M059J (cell line): ENCODE measurements at places on chromosomes 7 and 10.

- DNase-seq: no peak
Observed at GRCh38 chr7:99699946-99700345, 20.1 kb upstream of the CYP3A5 start.

GRCh38 chr10:21445163-21445562 is 80.3 kb downstream of the SKIDA1 start:
- no peak for DNase-seq

GRCh38 chr10:72062382-72062781 is 26.0 kb downstream of the SPOCK2 start:
- no peak for DNase-seq

DNA sequence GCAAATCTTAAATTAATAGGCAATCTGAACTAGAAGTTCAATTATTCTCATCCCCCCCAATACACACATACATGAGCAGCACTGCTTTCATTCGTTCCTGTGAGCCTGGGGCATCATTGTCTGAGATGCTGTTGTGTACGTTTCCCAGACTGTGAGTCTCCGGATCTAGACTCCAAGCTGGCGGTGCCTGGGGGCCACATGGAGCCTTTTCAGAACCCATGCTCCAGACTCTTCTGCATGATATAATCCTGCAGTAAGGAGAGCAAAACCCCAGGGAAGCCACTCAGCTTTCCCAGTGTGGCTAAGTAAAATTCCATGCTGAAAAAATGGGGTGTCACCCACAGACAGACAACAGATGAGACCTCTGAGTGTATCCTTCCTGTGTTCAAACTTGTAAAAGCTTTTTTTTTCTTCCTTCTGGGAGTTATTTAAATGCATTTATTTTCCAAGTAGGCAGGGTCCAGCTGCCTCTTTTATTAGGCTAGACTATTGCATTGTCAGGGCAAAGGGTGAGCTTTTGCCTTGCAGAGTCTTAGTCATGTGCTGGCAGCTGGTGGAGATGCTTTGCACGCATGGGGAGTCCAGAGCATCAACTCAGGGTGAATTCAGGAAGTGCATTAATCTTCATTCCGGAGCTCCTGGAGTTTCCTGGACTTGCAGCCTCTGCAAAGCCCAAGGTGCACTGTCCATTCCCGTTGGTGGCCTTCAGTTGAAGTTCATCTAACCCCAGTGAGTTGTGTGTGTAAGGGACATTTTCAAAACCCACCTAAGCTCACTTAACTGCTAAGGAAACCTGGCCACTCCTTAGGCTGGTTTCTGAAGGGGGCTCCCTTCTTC is 185.7 kb upstream of the ADO start:
- DNase-seq: peak; percentile 93

- DNase-seq: no peak
Observed at GRCh38 chr7:44112231-44112996, 8.3 kb downstream of the AEBP1 start.

- peak; percentile 96 for DNase-seq
Observed at GRCh38 chr7:138935465-138936011, 45.7 kb downstream of the KIAA1549 start.

DNA sequence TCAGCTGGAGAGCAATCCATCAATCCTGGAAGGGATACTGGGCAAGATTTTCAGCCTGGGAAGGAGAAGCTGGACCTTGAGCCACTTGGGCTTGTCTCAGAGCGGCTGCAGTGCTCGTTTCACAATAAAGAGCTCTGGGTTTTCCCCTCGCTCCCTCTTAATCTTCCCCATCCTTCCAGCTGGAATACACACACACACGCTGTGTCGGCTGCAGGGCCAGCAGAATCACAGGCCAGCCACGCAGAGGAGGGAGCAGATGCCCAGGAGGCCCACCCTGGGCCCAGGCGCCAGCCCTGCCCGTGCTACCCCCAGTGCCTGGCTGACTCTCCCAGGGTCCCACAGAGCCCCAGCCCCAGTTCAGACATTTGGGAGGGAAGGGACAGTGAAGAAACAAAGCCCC is 255.1 kb downstream of the TNS3 start:
- DNase-seq: no peak

GRCh38 chr10:62614389-62615157 is 189.9 kb upstream of the ADO start:
- DNase-seq: peak; percentile 84

GRCh38 chr10:97618733-97619132 is 14.6 kb downstream of the MORN4 start:
- no peak for DNase-seq

DNA sequence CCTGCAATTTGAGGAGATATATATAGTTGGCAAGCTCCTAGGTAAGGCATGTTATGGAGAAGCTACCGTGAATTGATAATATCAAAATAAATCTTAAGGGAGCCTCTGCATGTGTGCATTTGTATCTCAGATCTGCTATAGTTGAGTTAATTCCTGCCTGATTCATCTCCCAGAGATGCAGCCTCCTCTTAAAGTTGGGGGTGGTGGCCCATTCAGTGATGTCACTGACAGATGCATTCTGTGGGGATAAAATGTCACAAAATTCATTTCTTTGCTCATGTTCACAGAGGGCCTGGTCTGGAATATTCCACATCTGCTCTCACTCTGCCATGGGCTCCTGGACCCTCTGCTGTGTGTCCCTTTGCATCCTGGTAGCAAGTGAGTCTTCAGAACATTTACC is 185.8 kb upstream of the PRSS1 start:
- peak; percentile 50 for DNase-seq

GRCh38 chr10:4383651-4384098 is 442.3 kb upstream of the AKR1E2 start:
- DNase-seq: no peak

DNA sequence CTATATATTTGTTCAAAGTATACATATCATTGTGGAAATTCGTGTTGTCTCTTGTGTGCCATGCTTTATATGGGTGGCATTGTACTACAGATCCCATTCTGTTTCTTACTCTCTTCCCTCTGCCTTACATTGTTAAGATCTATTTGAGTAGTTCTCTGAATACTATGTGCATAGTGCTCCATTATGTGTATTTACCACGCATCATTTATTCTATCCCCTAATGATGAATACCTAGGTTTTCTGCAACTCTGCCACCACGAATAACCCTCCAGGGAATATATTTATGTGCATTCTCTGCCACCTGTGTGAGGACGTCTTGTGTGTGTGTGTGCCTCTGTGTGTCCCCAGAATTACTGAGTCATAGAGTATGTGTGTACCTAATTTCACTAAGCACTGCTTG is 431.2 kb upstream of the C7orf33 start:
- DNase-seq: no peak

DNA sequence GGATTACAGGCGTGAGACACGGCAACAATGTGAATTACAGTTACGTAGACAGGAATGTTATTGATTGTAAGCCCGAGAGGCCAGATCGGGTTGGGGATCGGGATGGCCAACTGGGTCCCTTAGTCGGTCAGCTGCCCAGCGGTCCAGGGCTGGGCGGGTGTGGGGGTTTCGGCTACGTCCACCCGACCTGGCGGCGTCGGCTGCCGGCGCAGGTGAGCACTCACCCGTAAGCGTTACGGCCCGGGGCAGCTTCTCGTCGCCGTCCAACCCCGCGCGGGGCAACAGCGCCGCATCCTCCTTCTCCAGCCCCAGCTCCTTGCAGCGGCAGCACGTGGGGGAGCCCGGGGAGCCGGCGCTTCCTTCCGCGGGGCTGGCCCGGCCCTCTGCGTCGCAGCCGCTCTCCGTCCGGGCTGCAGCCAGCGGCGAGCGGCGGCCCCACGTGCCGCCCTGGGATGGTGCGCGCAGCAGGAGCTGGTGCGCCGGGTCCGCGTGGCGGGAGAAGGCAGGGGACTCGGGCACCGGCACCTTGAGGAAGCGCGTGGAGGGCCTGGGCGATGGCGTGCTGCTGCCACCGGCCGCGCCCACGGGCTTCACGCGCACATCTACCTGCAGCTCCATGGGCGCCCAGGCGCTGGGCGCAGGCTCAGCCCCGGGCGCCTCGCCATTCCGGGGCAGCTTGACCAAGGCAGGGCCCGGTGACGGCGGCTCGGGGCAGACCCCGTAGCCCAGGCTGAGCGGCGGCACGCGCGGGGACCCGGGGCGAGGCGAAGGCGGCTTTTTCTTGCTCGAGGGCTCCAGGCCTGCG is 609 bp downstream of the KLRG2 start:
- DNase-seq: no peak

DNA sequence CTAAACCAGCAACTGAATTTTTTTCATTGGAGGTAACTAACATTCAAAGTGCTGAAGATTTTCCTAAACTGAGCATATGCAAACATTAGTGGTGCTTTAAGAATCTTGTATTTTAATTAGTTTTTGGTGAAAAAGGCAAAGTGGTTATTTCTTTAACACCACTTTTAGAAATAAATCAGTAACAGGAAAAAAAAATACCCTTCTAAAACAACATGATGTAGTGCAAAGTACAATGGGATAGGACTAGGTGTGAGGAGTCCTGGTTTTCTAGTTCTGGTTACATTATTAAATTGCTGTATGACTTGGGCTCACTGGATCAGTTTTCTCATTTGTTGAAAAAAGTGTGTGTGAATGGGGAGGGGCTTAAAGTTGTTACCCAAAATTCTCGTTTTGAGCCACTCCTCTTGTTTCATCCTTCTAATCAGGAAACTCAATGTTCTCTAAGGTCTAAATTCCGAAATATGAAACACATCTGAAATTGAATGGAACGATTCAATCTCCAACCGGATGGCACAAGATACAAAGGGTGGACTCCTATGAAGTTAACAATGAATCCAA is 1.8 kb downstream of the WASL start:
- DNase-seq: no peak

DNA sequence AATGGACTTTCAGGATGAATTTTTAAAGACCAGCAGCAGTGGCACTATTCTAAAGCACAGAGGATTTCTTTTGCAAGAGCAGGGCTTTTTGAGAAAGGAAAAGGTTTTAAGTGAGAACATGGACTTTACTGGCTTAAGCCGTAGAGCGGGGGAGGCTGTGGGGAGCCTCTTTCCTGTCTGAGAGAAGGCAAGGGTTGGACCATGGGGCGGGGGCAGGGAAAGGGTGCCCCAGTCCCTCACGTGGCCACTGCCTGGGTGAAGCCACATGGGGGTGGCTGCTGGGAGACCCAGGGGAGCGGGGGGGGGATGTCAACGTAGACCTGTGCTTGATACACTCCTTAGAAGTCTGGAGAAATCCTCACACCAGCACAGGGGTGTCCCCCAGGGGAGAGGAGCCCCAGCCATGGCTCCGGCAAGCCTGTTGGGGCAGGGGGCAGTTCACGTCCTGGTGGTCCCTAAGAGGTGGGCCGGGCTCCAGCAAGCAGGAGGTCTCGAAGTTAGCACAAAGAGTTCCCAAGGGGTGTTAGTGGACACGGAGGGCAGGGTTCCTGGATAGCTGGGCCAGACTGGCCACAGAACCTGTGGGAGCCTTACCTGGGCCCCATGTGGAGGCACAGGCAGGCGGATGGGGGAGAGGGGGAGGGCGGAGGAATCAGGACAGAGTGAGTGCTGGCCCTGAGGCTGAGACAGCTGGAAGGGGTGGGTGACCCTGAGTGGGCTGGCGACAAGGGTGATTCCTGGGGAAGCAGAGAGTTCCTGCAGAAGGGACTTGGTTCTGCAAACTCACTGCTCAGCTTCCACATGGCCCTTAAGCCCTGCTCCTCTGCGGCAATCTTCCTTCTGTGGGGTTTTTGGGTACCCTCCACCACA is 36.9 kb upstream of the ELFN1 start:
- no peak for DNase-seq

- no peak for DNase-seq
Observed at GRCh38 chr10:17247210-17247609, 19.2 kb downstream of the VIM start.
